ENCODE measurements at places on chromosomes 7 and 10.

- no peak for DNase-seq
Measured at GRCh38 chr7:95658676-95659075, 62.4 kb upstream of the PDK4 start.

DNA sequence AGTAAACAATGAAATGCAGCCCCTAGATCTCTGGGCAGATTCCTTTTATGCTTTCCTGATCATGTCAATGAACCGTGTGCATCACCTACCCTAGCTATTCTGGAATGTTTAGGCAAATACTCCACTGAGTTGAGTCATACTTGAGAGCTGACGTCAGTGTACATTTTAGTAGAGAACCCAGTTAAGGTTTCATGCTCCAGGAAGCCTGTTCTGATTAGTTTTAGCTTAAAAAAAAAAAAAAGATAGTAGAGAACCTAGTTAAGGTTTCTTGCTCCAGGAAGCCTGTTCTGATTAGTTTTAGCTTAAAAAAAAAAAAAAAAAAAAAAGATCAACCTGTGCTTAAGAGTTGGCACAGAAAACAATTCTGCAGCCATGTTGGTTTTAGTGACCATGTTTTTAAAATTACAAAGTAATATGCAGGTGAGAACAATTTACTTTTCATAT lies 3.7 kb upstream of the MCU start:
- no peak for DNase-seq

GRCh38 chr10:102796407-102797176 lies 40.6 kb downstream of the CYP17A1 start:
- no peak for DNase-seq

DNA sequence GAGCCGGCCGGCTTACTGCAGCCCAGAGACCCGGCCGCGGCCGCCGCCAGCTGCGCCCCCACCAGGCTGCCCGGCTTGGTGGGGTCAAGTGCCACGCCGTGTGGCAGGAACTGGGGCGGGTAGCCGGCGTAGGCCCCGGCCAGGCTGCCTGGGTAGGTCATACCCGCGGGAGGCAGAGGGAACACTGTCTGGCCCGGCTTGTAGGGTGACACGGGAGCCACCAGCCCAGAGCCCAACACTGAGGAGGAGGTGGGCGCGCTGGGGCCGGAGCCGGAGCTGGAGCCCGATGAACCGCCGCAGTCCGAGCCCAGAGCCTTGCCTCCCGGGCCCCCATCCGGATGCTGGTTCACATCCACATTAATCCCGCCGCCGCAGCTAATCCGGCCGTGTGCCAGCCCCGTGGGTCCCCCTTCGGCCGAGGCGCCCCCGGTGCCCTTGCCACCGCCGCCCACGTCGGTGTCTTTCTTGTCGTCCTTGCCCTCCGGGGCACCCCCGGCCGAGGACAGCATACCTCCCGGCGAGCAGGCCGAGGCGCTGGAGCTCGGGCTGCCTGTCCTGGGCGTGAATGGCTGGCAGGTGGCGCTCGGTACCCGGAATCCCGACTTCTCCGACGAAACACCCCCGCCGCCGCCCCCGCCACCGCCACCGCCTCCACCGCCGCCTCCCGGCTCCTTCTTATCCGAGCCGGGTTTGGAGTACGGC lies 2.0 kb downstream of the ZNF503 start:
- DNase-seq = peak; percentile 91

- no peak for DNase-seq
Measured at GRCh38 chr10:125114761-125115391, 45.5 kb downstream of the CTBP2 start.

DNA sequence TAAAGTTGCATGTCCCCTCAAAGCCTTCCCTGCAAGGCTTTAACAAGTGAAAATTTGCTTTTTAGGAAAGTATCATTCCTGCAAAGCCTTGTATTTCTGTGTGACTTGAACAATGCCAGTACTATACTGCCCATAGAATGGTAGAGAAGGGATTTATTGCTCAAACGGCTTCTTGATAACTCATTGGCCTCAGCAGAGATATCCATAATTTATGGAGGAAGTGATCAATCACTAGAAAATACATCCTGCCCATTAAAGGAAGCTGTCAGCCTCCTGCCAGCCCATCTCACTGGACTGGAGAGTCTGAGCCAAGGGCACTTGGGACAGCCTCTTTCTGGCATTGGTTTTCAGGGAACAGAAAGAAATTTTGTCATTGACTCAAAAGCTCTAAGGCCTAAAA lies 152.6 kb downstream of the XPNPEP1 start:
- DNase-seq = no peak

- DNase-seq = no peak
Measured at GRCh38 chr10:76298329-76298728, 866.9 kb downstream of the LRMDA start.

DNA sequence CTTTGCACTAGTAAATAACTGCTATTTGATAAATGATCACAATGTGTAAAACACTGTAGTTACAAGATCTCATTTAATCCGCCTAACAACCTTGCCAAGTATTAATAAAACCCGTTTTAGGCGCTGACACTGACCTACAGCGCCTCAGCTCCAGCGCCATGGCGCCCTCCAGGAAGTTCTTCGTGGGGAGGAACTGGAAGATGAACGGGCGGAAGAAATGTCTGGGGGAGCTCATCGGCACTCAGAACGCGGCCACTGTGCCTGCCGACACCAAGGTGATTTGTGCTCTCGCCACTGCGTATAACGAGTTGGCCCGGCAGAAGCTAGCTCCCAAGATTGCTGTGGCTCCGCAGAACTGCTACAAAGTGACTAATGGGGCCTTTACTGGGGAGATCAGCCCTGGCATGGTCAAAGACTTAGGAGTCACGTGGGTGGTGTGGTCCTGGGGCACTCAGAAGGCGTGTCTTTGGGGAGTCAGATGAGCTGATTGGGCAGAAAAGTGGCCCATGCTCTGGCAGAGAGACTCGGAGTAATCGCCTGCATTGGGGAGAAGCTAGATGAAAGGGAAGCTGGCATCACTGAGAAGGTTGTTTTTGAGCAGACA lies 1.1 kb upstream of the TNPO3 start:
- no peak for DNase-seq
